Activated T-cell treated with anti-CD3 and anti-CD28 coated beads, Interleukin-2, amount 50 U/mL, for 48 hours (primary cell): ENCODE measurements at places on chromosomes 12 and 14.

GRCh38 chr12:24617471-24617870 lies 331.4 kb downstream of the BCAT1 start:
- DNase-seq = no peak

DNA sequence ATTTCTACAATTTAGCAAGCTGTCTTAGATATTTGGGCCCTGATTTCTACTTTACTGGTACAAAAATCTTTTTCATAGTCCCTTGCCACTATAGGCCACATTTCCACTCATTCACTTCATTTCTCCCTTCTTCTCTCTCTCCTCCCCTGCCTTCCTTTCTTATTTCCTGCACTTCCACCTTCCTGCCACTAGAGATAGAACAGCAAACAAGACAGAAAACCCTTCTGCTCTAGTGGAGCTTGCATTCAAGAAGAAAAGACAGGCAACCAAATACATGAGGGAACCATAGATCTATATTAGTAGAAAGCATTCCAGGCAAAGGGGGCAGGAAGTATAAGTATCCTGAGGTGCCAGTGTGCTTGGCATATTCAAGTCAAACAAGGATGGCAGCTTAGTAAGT lies 623.5 kb downstream of the FLRT2 start:
- DNase-seq = no peak

GRCh38 chr14:52153939-52154338 lies 85.1 kb upstream of the NID2 start:
- DNase-seq = no peak

GRCh38 chr12:74897425-74898211 lies 312.0 kb downstream of the KCNC2 start:
- no peak for DNase-seq

- DNase-seq = no peak
Observed at GRCh38 chr12:56038022-56038655, 3.6 kb upstream of the RPS26 start.

DNA sequence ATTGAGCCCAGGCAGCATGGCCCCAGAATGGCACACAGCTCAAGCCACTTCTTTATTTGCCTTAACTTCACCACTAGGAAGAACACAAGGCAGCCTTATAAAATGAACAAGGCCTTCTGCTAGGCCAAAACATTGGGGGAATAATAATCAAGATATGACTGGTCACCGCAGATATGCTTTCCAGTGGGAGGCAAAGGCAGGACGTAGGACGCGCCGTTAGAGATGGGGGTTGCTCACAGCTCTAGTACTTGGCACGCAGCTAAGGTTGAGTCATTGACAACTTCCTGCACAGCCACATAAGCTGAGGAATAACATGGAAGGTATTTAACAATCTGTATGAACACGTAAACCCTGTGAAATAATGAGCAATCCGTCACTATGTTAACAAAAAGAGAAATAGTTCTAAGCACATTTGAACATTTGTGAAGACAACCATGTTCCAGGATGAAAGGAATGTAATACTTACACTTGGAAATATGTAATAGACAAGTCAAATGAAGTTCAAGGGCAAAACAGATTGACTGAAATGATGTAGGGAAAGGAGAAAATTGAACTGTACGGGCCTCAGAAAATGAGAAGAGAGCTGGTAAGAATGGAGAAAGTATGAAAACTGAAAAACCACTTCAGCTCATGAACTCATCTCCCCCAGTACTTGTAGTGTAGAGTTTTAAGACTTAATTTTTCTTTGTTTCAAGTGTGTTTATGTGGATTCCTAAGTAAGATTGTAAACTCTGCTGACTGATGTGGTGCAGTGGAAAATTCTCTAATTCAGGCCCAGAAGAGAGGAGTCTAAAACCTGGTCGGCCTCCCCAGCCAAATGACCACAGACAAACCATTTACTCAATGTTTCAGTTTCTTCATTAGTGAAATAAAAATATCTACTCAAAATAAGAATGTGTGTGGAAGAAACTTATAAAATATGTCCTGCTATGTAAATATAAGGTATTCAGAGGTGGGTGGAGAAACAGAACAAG lies 59.3 kb upstream of the CCDC91 start:
- no peak for DNase-seq

GRCh38 chr14:35789651-35790050 lies 19.4 kb downstream of the RALGAPA1 start:
- peak; percentile 30 for DNase-seq

- DNase-seq = no peak
Observed at GRCh38 chr14:28436821-28437220, 329.8 kb upstream of the FOXG1 start.

DNA sequence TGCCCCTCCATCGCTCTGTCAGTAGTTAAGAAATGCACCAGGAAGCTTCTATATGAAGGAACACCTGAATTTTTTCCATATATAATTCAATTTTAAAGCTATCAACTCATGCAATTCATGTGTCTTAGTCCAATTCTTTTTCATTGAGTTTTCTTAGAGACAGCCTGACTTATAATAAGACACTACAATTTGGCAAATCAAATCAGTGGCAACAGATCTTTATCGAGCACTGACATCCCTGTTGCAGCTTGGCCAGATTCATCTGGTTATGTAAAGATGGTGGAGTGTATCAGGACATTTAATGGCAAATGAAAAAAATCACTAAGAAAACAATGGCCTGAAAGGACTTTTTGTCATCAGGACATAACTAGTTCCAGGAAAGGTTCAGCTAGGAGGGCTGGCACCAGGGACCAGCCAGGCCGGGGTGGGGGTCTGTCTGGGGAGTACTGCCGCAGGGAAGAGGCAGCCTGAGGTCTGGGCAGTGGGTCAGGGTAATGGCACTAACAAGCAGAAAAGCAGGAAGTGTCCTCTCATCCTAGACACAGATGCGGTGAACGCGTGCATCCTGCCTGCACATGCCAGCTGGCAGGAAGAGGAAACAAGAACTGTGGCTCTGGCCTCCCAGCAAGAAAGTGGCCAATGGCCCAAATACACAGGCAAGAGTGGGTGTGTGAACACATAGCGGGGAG lies 100.5 kb upstream of the LMNTD1 start:
- DNase-seq = no peak

DNA sequence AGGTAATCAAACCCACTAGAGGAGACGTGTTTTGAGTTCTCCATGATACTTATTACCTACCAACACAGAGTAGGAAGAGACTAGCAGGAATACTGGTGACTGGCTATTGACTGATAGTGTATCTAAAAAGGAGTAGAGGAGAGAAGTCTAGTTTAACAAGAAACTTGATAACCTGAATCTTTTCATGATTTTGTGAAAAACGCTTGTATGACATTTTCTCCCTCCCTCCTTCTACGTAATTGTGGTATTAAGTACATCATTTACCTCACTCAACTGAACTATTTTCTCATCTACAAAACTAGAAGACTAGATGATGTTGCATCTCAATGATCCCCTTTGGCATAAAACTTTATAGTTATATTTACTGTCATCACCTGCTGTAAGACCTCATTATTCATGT lies 107.4 kb downstream of the PPP1R12A start:
- no peak for DNase-seq

DNA sequence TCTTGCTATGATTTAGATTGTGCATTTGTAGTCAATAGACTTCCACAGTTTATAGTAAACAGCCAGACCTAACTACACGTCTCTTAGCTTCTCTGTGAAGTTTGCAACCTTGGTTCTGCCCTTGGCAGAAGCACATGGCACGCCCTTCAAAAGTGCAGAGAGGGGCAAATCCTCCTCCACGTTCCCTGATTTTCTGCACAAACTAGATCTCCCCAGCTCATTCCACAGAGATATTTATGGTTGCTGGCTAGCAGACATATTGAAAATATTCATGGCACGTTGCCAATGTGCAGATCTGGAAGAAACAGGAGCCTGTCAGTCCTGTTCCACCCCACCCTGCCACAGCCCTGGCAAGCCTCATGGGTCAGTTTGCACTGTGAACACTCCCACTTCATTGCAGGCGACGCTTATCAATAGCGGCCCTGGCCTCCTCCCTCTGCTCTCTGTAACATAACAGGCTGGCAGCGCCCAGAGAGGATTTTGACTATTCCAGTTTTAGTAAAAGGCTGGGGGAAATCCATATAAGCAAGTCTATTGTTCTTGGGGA lies 6.5 kb upstream of the LGALS3 start:
- DNase-seq = no peak

GRCh38 chr12:45669093-45669492 lies 60.4 kb upstream of the ARID2 start:
- no peak for DNase-seq

GRCh38 chr12:101581190-101581589 lies 13.6 kb upstream of the MYBPC1 start:
- no peak for DNase-seq

DNA sequence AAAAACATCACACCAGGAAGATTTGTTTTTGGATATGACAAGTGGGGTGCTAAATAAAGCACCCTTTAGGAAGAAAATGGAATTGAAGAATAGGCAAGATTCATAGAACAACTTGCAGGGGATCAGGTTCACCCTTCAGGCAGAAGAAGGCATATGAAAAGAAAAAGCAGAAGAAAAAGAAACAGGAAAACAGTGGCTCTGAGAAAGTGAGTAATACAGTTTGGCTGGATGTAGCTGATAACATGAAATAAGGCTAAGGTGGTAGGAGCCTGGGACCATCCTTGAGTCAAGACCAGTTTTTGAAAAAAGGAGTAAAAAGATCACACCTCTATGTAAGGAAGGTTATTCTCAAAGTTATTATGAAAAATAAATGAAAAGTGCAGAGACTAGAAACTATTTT lies 42.4 kb downstream of the TRIP11 start:
- no peak for DNase-seq

DNA sequence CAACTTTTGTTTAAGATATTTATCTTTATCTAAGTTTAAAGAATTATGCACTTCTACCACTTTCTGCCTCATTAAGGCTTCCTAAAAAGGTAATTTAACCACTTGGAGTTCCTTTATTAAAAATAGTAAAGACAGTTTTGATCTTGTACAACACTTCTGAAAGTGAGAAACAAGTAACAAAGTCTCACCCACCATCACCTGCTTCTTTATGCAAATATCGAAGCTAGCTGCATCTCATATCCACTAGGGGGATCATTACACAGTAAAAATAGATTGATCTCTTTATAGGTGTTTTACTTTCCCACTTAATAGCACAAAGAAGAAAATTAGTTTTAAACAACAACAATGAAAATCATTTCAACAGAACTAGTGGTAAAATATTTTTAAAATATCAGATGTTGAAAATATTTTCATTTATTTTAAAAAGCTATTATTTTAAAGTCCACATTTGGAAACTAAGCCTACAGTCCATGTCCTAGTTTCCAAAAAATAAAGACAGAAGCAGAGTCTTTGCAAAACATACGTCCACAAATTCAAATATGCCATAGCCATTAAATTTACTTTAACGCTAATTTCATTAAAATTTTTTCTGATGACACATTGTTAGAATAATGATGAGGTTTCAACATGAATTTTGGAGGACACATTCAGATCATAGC lies 160.0 kb upstream of the SOX5 start:
- DNase-seq = no peak

- DNase-seq = no peak
Observed at GRCh38 chr12:43349863-43350262, 202.1 kb downstream of the ADAMTS20 start.

DNA sequence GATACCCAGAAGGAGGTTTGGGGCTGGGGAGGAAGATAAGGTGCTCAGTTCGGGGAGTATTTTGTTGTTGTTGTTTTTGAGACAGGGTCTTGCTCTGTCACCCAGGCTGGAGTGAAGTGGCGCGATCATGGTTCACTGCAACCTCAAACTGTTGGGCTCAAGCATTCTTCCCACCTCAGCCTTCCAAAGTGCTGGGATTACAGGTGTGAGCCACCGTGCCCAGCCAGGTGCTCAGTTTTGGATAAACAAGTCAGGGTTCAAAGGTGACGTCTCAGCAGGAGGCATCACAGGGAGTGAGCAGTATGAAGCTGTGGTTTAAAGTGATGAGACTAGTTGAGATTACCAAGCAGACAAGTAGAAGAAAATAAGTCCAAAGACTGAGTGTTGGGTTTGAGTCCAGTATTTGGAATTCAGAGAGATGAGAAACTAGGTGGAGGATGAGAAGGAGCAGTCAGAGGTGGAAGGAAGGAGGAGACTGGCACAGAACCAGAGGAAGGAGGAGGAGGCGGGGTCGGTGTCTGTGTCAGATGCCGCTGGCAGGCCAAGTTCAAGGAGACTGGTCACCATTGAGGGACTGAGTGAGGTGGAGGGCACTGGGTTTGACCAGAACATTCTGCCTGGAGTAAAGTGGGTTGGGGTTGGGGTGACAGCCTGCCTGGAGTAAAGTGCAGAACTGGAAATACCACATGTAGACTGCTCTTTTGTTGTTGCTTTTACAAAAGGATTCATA lies 16.1 kb downstream of the SLC35E3 start:
- no peak for DNase-seq
